Gastroesophageal sphincter (tissue), 4 donors: ENCODE measurements at places on chromosomes 1 and 21.

GRCh38 chr1:99264201-99265021 lies at the start of gene PLPPR4:
TSS of gene PLPPR4 (plus strand) at chr1:99264492. CDS start at chr1:99264594, 102 bp downstream.
- peak; percentile 77 for ATAC-seq

- peak; percentile 35 for ATAC-seq
These were observed 442 bp upstream of the AHCYL1 start for GRCh38 chr1:109984190-109984455.

DNA sequence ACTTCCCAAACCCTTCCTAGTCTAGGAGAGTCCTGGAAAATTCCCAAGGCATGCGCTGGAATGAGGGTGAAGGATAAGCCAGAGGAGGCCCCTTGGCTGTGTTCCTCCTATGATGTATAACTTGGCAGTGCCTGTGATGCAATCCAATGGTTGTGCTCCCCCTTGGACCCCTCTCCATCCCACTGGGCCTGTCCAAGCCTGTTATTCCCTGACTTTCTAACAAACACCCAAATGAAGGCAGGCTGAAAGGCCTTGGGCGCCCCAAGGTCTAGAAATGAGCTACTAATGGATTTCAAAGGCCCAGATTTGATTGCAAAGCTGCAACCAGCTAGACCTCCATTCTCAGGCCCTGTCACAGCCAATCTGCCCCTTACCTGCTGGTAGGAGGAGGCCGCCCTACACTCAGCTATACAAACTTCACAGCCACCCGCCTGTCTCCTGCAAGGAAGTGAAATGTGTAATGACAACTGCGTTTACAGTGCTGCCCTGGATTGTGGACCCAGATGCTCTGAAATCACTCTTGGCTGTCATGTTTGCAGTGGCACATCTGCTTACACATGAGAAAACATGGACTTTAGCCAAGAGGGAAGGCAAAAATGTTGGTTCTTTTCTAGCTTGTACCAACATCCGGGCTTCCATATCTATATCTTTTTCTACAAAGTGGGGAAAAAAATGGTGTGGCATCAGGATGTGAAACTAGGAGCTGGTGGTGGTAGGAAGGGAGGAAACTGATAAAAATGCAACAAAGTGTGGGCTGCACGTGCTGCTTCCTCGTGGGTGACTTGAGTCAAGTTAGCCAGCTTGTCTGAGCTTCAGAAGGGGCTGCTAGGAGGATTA lies 130.4 kb downstream of the TRABD2B start:
- no peak for ATAC-seq

DNA sequence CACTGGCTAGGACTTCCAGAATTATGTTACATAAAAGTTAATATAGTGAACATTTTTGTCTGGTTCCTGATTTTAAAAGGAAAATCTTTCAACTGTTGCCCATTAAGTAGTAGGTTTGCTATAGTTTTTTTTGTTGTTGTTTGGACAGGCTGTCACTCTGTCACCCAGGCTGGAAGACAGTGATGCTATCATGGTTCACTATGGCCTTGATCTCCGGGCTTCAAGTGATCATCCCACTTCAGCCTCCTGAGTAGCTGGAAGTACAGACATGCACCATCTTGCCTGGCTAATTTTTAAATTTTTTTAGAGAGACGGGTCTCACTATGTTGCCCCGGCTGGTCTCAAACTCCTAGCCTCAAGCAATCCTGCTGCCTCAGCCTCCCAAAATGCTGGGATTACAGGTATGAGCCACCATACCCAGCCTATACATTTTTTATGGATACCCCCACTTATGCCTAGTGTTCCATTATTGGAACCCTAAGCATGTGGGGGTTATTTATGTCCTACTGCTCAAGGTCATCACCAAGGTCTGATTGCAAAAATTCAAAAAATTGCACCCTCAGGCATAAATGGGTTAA lies 6.5 kb downstream of the CTXND2 start:
- ATAC-seq: no peak

DNA sequence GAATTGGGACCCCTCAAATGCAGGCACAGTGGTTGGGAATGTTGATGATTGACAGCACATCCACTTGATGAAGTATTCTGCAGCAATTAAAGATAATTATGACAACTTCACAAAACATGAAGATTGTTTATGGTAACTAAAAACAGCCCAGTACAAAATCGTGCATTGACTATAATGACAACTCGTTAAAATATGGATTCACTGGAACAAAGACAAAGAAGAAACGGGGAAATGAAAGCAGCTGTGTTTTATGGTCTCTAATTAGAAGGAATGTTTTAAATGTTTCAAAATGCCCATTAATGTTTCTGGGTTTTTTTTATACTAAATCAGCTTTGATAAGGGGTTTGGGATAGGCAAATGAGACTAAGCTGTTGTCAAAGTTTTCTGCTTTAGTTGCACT lies 36.1 kb downstream of the NIPAL3 start:
- ATAC-seq: no peak

- ATAC-seq: peak; percentile 39
These were observed 10.6 kb downstream of the GBP5 start for GRCh38 chr1:89261926-89262515.

GRCh38 chr21:46605767-46606426 lies 1.0 kb upstream of the S100B start:
- ATAC-seq: peak; percentile 44
